ENCODE measurements at places on chromosomes 2 and 18. TPM values are rescaled to one million over a fixed set of nuclear protein-coding genes. Genes with fewer than 3 reads are reported as not detected.

The SLC4A5 gene
- 3.7 TPM for polyA plus RNA-seq

DNA sequence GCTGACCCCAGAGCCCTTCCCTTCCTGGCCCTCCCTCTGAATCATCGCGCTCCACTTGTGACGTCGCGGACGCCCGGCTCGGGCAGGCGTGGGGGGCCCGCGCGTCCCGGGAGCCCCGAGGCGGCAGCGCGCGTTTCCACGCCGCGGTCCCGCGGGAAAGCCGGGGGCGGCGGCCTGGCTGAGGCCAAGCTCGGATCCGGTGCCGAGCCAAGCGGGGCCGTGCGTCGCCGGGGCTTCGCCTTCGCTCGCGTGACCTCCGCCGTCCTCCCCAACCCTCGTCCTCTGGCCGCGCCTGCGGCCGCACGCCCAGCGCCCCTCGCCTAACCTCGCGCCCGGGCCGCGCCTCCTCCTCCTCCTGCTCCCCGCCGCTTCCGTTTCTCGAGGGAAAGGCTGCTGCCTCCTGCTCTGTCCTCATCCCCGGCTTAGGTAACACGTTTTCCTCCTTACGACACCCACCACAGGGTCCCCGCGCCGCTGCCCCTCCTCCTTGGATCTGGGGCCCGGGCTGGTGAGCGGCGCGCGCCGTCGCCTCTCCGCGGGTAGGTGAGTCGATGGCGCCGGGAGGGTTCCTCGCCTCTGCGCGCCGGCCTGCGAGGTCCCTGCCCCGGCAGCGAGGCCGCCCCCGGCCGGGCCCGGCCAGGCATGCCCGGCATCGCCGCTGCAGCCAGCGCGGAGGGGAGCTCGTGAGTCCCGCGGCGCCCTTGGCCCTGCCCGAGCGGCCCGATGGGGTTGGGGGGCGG is at the start of gene INPP1:
INPP1 (plus strand) TSS at position 54 of the 740 bp plus-strand sequence. CDS start 16,514 bp downstream, outside the sequence.
- peak; percentile 47 for DNase-seq

The OTOS gene
- not detected for polyA plus RNA-seq

The SNORC gene
- polyA plus RNA-seq: 1.6 TPM

GRCh38 chr2:230408244-230408842 is 7.7 kb upstream of the SP100 start:
- DNase-seq: no peak

DNA sequence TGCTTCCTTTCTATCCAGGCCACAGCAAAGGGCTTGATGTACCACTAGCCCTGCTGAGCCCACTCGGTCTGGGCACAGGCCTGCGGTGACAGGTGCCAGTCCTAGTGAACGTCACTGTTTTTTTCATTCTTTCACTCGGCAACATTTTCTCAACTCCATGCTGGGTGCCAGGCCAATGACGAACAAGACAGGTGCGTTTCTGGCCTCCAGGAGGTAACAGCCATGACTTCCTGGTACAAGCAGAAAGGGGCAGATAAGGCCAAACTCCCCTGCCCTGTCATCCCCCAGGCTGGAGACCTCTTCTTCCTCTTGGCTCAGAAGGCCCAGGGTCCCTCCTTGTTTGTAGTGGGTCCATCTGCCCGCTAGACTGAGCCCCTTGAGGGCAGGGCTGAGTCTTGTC is 55.7 kb upstream of the OTOF start:
- DNase-seq: no peak

The UGT1A5 gene
- not detected for polyA plus RNA-seq

DNA sequence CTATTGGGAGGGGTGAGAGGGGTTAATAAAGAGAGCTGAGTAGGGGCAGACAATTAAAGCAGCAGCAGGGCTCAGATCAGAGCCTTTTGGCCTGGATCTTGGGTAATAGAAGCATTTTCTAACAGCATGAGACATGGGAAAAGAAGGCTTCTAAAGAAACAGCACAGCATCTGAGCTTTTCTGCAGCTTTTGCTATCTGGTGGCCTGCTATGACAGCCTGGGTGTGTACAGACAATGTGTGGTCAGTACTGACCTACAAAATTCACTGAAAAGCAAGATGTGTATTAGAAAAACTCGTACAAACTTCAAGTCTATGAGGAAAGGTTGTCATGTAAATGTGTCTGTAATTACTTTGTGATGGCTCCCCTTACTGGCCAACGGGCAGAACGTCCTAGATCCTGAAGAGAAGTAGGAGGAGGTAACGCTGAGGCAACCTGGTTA is 95.6 kb downstream of the GALNT3 start:
- peak; percentile 60 for DNase-seq

- peak; percentile 72 for DNase-seq
These were observed 13.5 kb upstream of the ZAP70 start for GRCh38 chr2:97699765-97700444.

DNA sequence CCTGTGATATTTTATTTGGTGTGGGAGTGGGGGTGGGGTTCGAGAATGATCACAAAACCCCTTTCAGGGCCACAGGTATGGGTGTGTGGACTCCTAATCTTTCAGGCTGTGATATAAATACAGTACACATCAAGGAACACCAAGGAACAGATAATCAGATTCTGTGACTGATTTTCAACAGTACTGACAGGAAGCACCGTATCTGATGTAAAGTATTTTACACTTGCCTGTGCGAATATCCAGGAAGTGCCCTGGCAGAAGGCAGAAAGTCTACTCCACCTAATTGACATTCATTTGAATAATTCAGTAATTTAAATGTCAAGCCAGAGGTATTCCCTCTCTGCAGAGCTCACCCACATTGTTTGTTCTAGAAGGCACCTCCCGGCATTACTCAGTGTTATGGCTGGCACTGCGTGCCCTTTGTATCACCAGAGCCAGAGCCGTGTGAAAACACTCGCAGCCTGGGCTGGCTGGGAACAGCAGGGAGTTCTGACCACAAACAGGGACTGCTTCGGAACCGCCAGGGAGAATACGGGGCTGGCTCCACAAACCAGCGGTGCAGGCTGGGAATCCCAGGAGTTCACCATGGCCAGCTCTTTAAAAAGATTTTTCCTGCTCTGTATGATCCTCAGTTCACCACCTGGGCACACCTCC is 91.8 kb downstream of the ACVR1 start:
- no peak for DNase-seq

GRCh38 chr2:30784682-30785081 is 22.6 kb downstream of the CAPN13 start:
- DNase-seq: no peak

The REG1B gene
- not detected for polyA plus RNA-seq

GRCh38 chr2:180033993-180034894 is 27.1 kb upstream of the CWC22 start:
- DNase-seq: peak; percentile 53

DNA sequence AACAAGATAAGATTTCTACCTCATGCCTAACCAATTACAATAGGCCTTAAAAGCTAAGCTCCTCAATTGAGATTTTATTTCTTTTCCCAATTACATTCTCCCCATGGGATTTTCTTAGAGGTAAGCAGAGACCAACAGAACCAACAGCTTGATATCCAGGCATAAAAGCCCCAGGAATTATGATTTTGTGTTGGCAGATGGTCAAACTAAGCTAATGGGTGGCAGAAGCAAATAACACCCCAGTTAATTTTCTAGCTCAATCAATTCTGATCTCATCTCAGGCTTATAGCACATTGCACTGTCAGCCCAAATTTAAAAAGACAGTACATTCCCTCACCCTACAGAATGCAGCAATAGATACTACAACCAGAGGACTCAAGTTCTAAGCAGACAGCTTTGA is 156.4 kb downstream of the NRXN1 start:
- DNase-seq: no peak

DNA sequence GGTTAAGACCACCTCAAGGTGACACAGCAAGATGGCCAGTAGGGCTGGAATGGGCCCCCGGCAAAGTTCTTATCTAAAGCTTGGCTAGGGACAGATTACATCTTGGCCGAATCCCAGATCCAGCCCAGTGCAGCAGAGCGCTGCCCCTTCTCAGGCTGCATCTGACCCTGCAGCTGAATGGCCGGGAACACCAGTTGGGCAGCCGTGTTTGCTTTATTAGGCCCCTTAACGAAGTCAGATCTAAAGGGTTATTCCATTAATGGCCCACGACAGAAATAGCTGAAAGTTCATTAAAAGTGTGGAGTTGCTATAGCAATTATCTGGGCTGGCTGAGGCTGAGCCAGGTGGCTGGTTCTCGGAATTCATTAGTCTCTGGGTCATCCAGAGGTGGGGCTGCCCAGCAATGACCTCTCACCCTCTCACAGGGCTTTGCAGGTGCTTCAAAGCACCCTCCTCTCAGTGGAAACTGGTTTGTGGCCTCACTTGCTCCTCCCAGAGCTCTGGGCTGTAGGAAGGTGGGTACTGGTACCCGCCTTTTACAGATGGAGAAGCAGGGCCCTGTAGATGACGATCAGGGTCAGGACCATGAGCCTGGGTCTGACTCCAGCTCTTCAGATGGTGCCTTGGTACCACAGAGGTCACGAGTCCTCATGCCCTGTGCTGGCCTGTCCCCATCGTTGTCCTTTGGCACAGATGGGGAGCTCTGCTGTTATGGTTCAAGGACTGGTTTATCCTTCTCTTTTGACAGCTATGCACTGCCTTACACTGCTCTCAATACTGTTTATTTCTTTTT is 68.8 kb downstream of the EMX1 start:
- peak; percentile 18 for DNase-seq

DNA sequence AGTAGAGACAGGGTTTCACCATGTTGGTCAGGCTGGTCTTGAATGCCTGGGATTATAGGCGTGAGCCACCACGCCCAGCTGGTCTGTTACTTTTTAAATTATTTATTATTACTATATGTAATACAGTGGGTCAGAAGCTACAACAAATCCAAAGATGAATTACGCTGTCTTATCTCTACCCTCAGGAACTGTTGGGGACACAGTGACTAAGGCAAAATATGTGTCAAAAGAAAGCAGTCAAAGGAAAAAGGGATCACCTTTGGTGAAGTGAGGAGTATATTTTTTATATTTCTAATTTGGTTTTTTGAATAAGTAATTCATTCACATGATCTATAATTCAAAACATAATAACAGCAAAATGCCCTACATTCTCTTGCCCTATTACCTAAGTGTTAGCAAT is 4.7 kb downstream of the CREB1 start:
- no peak for DNase-seq

The CD28 gene
- polyA plus RNA-seq: 1.9 TPM

GRCh38 chr2:57862153-57862552 is 184.5 kb upstream of the VRK2 start:
- DNase-seq: no peak

- no peak for DNase-seq
These were observed 336.5 kb downstream of the CYP26B1 start for GRCh38 chr2:71811157-71811556.

- DNase-seq: no peak
These were observed 15.3 kb downstream of the PELI1 start for GRCh38 chr2:64128943-64129391.

The CPLX4 gene
- polyA plus RNA-seq: 0.13 TPM

The TNFRSF11A gene
- polyA plus RNA-seq: 2.8 TPM

The VSNL1 gene
- polyA plus RNA-seq: 4.4 TPM
